ENCODE measurements at places on chromosomes 12 and 14.

DNA sequence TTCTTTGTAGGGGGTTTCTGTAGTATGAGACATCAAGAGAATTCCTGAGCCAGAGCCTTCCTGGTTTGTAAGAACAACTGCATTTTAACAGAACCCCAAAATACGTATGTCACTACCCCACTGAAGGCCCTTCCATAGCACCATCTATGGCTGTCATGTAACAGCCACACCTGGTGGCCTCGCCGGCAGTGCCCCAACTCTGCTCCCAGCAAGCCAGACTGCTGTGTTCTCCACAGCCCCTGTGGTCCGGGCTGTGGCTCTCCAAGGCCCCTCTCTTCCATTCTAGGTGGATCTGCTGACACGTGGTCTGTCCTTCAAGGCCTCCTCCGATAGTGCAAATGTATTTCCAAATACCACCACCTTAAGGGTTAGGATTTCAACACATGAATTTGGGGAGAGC is 9.9 kb upstream of the PPP1R13B start:
- no peak for DNase-seq

GRCh38 chr12:4118017-4118510 is 155.5 kb upstream of the CCND2 start:
- DNase-seq: no peak

DNA sequence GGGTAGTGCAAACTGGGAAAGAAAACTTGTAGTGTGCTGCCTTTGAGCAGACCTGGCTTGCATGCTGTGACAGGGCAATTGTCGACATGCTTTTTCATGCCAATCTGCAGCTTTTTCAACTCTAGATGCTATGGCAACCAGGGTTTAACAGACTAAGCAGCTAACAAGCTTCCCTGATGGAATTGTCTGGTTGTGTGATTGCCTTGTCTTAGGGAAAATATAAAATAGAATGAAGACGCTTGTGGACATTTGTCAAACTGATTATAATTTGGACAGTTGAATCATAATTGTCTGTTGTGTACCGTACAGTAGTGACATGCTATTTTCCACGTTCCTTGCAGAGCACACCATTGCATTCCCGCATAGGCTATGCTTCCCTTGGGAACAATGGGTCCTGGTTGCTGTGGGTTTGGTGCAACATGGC is 113.0 kb downstream of the FOXG1 start:
- DNase-seq: no peak

GRCh38 chr12:22797701-22798100 is 172.7 kb downstream of the ETNK1 start:
- no peak for DNase-seq

GRCh38 chr14:87041290-87042020 is 951.5 kb downstream of the GALC start:
- DNase-seq: no peak

DNA sequence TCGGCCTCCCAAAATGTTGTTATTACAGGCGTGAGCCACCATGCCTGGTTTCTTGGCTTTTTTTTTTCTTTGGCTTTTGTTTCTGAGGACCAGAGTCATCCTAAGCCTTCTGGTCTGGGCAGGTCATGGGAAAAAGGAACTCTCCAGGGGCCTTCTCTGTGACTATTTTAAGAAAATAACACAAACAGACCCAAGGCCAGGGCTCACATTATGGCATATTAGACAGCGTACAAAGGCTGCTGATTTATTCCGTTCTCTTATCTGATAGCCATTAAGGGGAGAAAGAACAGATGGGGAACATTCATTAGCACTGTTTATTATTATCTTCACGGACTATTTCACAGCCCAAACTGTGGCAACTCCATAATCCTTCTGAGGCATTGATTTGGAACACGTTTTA is 28.8 kb upstream of the MANSC4 start:
- DNase-seq: no peak

GRCh38 chr14:71541271-71541670 is 391.0 kb upstream of the RGS6 start:
- no peak for DNase-seq

- DNase-seq: no peak
Measured at GRCh38 chr12:120262852-120263747, 2.4 kb downstream of the PXN start.

GRCh38 chr12:87814625-87815024 is 214.6 kb downstream of the C12orf50 start:
- DNase-seq: no peak

DNA sequence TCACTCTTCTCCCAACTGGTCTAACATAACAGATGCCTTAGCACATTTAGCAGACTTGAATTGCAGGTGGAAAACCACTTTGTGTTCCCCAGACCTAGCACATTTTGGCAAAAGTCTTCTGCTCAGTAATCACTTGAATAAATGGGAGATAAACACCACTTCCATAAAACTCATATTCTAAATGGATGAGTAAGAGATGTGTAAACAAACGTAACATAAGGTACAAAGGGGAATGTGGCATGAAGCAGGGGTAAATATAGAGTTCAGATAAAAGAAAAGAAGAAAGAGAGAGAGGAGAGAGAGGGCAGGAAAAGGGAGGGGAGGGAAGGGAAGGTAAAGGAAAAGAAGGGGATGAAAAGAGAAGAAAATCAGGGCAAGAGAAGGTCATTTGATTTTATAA is 17.0 kb upstream of the KERA start:
- no peak for DNase-seq

GRCh38 chr14:68792979-68793733 is at the start of gene ZFP36L1:
TSS of gene ZFP36L1 (minus strand) at chr14:68793067. CDS start at chr14:68792938, 129 bp downstream.
- peak; percentile 81 for DNase-seq

GRCh38 chr12:93025145-93026103 is 96.3 kb upstream of the EEA1 start:
- peak; percentile 8 for DNase-seq

DNA sequence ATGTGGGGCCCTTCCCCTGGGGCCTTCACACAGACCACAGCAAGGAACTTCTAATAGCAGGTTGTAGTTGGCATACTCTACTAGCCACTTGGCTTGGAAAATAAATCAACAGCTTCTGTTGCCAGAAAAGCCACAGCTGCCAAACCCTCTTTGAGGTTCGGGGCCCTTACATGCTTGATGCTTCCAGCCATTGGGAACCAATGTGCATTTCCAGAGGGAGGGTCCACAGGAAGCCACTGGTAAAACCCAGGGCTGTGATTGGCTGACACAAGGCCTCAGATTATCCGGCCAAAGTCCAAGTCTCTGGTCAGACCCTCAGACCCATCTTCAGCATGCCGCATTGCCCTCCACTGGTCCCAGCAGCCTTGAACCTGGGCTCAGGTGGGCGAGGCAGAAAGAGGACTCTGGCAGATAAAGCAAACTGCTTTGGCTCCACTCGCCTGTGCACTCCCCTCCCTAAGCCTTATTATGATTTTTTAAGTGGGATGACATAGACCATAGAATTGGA is 214.4 kb downstream of the BCL11B start:
- no peak for DNase-seq

GRCh38 chr12:105831372-105831771 is 307.4 kb downstream of the NUAK1 start:
- DNase-seq: no peak

DNA sequence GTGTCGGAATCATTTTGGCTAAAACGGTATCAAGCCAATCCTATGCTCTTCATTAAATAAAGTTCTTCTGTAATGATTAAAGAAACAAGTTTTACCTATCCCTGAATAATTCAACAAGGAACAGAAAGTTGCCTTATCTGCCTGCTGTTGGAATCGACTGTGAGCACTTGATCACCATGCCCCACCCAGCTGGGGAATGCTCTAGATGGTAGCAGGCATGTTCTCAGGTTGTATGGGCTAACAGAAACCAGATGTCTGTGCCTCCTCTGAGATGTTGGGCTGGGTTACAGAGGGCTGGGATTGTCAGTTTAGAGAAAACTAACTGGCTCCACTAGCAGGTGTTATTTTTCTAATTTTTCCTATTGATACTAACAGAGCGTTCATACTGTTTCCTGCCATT is 28.9 kb downstream of the RTRAF start:
- no peak for DNase-seq

GRCh38 chr12:31728917-31729640 is at the start of gene AMN1:
TSS of gene AMN1 (minus strand) at chr12:31729021. CDS start at chr12:31729008, 13 bp downstream.
- DNase-seq: peak; percentile 99

GRCh38 chr12:115504306-115505290 is 772.9 kb downstream of the MED13L start:
- DNase-seq: no peak

- no peak for DNase-seq
Measured at GRCh38 chr14:90850487-90850886, 34.3 kb upstream of the TTC7B start.

GRCh38 chr14:101457936-101458740 is 103.2 kb upstream of the DIO3 start:
- DNase-seq: no peak

- DNase-seq: no peak
Measured at GRCh38 chr12:125996443-125996842, 931.2 kb downstream of the AACS start.
